ENCODE measurements at places on chromosomes 5 and 9.

GRCh38 chr5:179806250-179807048, at the start of gene MGAT4B:
Gene MGAT4B (minus strand): TSS chr5:179806866. CDS start chr5:179806583, 283 bp downstream.
- DNase-seq, result peak; percentile 67

DNA sequence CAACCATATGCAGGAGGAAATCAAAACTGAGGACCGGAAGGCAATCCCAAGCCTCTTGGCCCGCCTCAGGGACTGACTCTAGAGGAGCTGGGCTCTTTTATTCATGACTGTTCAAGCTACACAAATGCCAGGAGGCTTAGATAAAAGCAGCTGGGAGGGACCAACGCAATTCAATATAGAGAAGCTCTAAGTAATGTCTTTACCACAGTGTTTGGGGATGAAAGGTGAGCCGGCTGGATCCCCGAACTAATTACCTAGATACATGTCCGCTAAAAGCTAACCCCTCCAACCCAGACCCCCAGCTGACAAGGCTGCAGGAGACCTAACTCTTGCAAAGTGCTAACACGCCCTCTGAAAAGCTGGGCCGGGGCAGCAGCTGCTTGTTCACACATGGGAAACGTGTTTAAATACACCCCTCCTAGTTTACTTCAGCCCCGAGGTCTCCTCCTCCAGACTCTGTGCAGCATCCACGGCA, 67.5 kb downstream of the TLE1 start:
- no peak for DNase-seq

- DNase-seq, result no peak
Observed at GRCh38 chr5:16619136-16619535, 2.3 kb upstream of the RETREG1 start.

- no peak for DNase-seq
Observed at GRCh38 chr5:56825222-56825824, 10.0 kb downstream of the MAP3K1 start.

DNA sequence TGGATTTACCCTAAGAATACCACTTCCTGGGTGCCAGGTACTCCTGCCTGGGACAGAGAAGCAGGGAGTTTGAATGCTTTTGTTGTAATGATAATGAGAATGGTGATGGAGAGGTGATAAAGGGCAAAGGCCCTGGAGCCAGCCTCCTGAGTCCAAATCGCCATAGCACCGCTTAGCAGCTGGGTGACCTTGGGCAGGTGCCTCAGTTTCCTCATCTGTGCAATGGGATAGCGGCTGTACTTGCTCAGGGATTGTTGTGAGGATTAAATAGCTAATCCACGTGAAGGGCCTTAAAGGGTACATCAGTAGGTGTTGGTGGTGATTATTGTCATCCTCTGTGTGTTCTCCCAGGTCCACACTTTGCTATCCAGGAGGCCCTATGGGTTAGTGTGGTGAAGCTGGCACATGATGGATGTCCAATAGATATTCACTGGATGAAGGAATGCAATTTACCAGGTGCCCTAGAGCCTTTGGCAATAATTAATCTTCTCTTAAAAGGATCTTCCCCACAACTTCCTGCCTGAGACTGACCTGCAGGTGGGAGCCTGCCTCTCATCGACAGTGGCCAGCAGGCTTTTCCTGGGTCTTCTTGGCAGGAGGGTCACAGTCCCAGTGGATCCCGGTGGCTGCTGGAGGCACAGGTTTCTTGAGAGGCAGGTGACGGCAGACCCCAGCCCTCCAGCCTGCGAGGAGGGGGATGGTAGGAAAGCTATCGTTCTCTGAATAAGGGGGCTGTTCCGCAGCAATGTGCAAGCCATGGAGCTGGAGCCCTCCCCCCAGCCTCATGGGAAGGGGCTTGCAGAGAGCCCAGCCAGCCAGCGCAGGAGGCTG, 160.2 kb downstream of the MACROH2A1 start:
- no peak for DNase-seq

- DNase-seq, result no peak
Observed at GRCh38 chr5:13188371-13188770, 756.1 kb downstream of the DNAH5 start.

GRCh38 chr5:82045554-82046275, 73.9 kb downstream of the ATG10 start:
- DNase-seq, result no peak

GRCh38 chr9:99601571-99602111, 220.0 kb upstream of the NR4A3 start:
- DNase-seq, result no peak

GRCh38 chr5:17992291-17992690, 358.0 kb downstream of the TAF11L14 start:
- DNase-seq, result no peak

DNA sequence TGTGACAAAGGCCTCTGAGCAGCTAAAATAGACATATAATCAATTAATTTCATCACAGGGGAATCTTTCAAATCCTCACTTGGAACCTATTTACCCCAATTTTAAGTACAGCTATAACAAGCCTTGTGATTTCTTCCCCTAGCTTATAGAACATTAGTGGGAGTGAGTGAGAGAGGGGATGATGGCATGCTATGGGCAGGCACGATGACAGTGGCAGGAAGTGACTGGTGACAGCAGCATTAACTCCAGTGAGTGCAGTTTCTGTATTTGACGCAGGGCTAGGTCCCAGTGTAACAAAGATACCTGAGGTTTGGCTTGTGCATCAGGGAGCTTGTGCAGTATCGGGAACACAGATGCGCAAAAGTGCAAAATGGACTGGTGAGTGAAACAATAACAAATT, 54.1 kb downstream of the NPR3 start:
- DNase-seq, result no peak

GRCh38 chr9:1490341-1491232, 440.4 kb downstream of the DMRT2 start:
- DNase-seq, result no peak

- peak; percentile 37 for DNase-seq
Observed at GRCh38 chr9:4299005-4299795, 668 bp downstream of the GLIS3 start.

GRCh38 chr9:8924562-8924961, 1125.0 kb upstream of the DMAC1 start:
- DNase-seq, result no peak

- DNase-seq, result no peak
Observed at GRCh38 chr5:150124111-150124557, 31.5 kb downstream of the PDGFRB start.

GRCh38 chr9:127555840-127556820, 55.9 kb upstream of the STXBP1 start:
- peak; percentile 10 for DNase-seq

DNA sequence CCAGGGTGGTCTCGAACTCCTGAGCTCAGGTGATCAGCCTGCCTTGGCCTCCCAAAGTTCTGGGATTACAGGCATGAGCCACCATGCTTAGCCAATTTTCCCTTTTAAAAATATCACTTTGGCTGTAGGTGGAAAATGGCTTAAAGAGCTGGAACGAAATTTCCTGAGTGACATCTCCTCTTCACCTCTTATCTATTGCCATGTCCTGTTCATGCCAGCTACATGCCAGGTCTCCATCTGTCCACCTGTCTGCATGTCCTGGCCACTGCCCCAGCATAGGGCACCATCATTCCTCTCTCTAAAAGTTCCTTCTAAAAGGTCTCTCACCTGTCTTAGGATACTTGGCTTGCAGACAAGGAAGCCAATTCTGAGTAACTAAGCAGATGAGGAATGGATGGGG, 2.8 kb upstream of the GRK6 start:
- DNase-seq, result no peak

GRCh38 chr5:173859408-173860159, 28.6 kb upstream of the CPEB4 start:
- DNase-seq, result no peak

DNA sequence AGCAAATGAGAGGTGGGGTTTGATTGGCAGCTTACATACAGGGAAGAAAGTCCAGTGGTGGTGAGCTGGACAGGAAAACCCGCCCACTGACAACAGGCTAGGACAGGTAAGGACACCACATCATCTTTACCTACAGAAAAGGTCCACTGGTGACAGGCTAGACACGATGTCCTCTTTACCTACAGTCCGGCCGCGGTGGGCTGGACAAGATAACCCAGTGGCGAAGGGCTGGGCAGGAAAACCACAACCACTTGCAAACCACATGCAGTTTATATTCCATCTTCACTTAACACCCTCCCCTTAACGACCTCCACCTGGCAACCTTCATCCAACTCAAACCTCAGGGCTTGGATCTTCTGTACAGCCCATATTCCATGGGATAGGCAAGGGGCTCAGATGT, 5.0 kb upstream of the NIPAL4 start:
- no peak for DNase-seq

DNA sequence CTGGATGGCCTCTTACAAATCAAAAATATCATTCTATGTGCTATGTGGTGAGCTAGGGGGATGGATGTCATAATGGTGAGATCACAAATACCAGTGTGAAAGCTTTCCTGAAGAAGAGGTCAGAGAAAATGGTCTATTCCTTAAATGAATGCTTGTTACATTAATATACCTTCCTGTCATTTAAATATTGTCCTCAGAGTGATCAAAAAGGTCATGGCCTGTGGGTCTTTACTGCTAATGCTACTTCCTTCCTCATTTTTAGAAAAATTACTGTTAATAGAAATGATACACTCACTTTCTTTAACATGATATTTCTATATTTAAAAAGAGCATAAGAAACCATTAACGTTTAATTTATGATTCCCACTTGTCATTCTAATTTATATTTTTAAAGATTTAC, 9.7 kb downstream of the OMD start:
- DNase-seq, result no peak

GRCh38 chr5:144405991-144406390, 235.3 kb downstream of the KCTD16 start:
- DNase-seq, result no peak

GRCh38 chr5:36423578-36424307, 122.0 kb upstream of the RANBP3L start:
- no peak for DNase-seq

DNA sequence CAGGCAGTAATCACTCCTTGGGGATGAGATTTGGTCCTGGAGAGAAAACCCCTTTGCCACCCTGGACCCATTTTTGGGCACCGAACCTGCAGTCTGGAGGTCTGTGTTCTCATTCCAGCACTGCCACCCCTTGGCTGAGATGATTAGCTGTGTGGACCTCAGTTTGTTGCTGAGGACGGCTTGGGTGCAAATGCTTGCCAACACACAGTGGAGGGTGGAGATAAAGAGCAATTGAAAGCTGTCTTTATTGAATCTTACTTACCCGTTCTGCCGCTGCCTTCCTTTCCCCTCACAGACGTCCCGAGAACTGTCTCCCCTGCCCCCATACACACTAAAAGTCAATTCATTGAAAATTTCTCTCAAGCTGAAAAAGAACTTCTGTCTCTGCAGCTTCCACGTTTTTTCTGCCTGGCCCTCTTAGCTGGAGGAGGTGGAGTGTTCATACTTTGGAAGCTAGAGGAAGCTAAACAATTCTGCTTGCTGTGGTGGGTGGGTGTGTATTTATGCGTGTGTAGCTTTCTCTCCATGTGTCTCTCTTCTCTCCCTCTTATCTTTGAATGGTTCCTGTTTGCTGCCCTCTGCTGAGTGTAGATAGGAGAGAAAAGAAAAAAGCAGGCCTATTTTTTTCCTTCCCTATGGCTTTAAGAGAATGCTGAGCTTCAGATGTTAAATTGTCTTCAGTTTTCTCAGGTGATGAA, 6.6 kb downstream of the GALNT10 start:
- no peak for DNase-seq

- DNase-seq, result no peak
Observed at GRCh38 chr9:93127395-93127911, 6.6 kb downstream of the NINJ1 start.

GRCh38 chr9:2053883-2054845, 39.0 kb downstream of the SMARCA2 start:
- DNase-seq, result peak; percentile 91

GRCh38 chr9:17462869-17463464, 115.9 kb upstream of the SH3GL2 start:
- DNase-seq, result no peak

GRCh38 chr5:43567967-43568366, 11.1 kb upstream of the PAIP1 start:
- DNase-seq, result no peak

DNA sequence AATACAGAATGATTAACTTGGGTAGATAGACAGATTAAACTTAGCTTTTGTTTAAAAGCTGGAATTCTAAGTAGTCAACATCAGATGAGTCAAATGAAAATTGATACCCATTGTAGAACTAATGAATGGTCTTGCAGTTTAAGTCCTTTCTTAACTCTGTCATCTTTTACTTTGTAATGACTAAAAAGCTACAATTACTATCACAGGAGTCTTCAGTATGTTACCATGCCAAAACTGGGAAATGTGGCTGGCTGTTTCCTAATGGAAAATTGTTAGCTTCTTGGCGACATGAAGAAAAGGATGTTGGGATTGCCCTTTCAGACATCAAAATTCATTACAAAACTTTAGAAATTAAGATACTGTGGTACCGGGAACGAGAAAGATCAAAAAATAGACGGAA, 20.2 kb upstream of the ANXA1 start:
- no peak for DNase-seq

DNA sequence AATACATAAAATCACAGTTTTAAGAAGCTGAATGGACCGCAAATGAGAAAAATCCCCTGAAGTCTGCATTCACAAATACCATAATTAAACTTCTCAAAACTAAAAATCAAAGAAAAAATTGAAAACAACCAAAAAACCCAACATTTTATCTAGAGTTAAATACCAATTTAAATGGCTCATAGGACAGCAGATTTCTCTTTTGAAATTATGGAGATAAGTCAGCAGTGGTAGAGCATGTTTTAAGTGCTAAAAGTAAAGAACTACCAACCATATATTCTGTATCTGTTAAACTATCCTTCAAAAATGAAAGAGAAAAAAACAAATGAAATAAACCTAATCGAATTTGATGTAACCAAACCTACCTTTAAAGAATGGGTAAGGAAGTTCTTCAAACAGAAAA, 862.8 kb downstream of the TAF11L14 start:
- no peak for DNase-seq

- no peak for DNase-seq
Observed at GRCh38 chr9:70983723-70984295, 137.6 kb downstream of the TRPM3 start.

DNA sequence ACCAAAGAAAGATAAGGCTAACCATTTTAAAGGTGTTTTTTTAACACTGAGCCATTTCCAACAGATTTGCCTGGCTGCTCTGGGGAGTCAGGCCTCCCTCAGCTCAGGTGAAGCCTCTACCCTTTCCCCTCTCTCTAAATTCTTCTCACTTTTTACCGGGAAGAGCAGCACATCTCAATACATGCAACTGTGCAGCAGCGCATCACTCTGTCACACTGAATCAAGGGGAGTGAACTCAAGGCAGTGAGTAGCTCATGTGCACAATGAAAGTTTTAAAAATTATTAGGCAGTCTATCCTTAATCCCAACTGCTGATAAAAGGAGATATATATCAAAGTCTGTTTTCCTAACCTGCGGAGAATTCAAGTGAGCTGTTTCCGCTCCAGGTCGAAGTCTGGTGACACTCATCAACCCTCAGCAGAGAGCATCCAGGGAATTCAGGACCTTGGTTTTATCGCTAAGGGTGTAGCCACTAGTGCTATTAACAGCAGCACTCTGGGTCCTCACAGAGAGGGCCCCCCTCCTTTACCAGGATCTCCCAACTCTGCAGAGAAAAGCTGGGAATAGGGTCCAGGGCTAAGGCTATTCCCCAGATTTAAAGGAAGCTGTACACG, 1.0 kb downstream of the CEMIP2 start:
- peak; percentile 12 for DNase-seq

- DNase-seq, result no peak
Observed at GRCh38 chr5:181217803-181218062, 5.3 kb upstream of the TRIM41 start.

Data from T-helper 1 cell (primary cell).